ENCODE measurements at places on chromosomes 12 and 14.

- H3K4me1 ChIP-seq, result peaks cover 37% of the 10 kb centered on the region
- DNase-seq, result peak; percentile 44
- H3K4me3 ChIP-seq, result peak overlapping the region; percentile 59
- peak overlapping the region; percentile 95 for H3K27ac ChIP-seq
These were observed 4.4 kb upstream of the TINF2 start for GRCh38 chr14:24246765-24247212.

DNA sequence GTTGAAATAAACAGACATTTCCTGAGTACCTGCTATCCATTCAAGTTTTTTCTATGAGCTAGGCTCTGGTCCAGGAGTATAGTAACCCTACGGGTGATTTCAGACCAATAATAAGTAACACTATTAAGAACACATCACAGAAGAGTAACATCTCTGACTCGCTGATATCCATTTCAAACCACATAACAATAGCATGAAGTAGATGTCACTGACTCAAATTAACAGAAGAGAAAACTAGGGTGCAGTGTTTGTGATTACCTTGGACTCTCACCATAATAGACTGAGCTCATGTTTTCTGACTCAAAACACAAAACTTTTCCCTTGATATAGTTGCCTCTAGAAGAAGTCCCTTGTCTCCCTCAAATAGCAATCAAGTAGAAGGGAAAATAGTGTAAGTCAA, 423.0 kb downstream of the DIO2 start:
- H3K27me3 ChIP-seq, result no peaks in the 10 kb centered on the region
- no peaks in the 10 kb centered on the region for H3K4me1 ChIP-seq
- no peak overlapping the region for H3K4me3 ChIP-seq
- H3K36me3 ChIP-seq, result no peaks in the 10 kb centered on the region
- no peak overlapping the region for H3K27ac ChIP-seq

DNA sequence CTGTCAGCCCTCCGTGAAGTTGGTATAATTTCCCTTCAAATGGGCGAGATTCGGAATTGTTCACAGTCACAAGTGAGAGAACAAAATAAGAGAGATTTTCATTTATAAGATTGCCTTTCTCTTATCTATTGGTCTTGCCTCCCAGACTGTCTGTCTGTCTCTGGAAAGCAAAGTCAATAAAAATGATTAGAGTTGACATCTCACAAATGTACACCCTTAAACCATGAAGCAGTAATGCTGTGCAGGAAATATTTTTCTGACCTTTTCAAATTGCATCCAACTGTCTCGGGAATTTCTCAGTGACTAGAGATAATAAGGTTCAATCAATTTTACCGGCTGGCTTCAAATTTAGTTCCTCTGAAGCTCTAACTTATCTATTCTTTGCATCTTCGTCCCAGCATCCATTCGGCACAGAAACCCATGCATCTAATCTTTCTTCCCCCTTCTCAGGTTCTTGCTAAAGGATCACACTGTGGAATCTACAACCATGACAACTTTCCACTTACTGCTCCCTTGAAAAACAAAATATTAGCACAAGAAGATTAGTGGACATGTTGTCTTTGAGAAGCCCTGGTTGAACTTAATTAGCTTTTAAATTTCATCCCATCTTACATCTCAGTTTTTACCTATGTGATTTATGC, 93.1 kb downstream of the RMST start:
- no peaks in the 10 kb centered on the region for H3K27me3 ChIP-seq
- no peak for DNase-seq
- H3K4me3 ChIP-seq, result no peak overlapping the region
- H3K27ac ChIP-seq, result no peak overlapping the region

GRCh38 chr12:97275256-97275655, 187.3 kb upstream of the RMST start:
- peaks cover 23% of the 10 kb centered on the region for H3K27me3 ChIP-seq
- H3K27ac ChIP-seq, result no peak overlapping the region
- DNase-seq, result no peak
- no peaks in the 10 kb centered on the region for H3K4me1 ChIP-seq
- no peaks in the 10 kb centered on the region for H3K36me3 ChIP-seq

- H3K27me3 ChIP-seq, result no peaks in the 10 kb centered on the region
- no peaks in the 10 kb centered on the region for H3K4me1 ChIP-seq
- no peak overlapping the region for H3K27ac ChIP-seq
- no peak overlapping the region for H3K4me3 ChIP-seq
- no peak for DNase-seq
These were observed 41.1 kb downstream of the TMEM63C start for GRCh38 chr14:77222546-77223225.

GRCh38 chr12:92002195-92002649, 143.4 kb downstream of the BTG1 start:
- H3K4me1 ChIP-seq, result peaks cover 49% of the 10 kb centered on the region
- H3K36me3 ChIP-seq, result peaks cover 24% of the 10 kb centered on the region
- H3K27ac ChIP-seq, result peak overlapping the region; percentile 52

DNA sequence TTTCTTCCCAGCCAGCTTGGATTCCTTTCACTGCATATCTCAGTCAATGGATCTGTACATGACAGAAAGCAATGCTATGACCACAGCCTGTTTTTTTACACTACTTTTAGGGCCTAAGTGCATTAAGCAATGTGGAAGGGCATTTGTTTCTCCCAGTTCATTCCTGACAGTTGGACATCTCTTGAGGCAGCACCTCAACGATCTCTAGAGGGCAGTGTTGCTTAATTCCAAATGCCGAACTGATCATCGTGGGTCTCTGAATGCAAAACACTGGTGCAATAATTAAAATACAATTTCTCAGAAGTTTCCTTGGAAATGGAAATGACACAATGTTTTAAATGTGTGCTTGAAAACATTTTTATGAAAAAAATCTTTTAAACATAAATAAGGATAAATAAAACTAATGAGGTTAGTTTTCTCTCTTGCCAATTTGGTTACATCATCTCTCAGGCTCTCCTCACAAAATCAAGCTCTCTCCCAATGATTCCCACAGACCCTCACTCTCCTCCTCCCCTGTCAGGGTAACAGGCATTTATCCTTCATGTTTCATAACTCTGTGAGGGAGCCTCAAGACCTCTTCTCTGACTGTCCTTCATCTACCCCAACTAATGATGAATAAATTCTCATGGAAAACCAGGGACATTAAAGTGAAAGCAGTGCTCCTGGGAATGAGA, 192.4 kb upstream of the SLC16A7 start:
- peak; percentile 52 for DNase-seq
- H3K4me1 ChIP-seq, result peaks cover 16% of the 10 kb centered on the region
- H3K27ac ChIP-seq, result no peak overlapping the region
- no peaks in the 10 kb centered on the region for H3K36me3 ChIP-seq
- H3K4me3 ChIP-seq, result no peak overlapping the region
- peaks cover 5% of the 10 kb centered on the region for H3K27me3 ChIP-seq

DNA sequence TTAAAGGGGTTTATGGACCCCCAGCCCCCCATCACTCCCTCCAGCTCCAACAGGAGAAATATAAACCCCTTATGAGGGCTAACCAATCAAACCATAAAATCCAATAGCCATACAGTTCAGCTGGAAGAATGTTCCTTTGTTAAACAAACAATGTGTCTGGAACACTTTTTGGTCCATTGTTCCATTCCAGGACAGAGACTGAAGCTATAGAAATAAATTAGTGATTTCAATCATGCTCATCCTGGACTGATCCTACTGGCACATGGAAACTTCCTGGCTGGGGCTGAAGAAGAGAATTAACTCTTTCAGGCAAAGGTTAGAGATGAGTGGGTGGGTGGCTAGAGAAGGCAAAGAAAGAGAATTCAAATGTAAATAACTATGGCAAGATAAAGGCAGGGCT, 63.4 kb downstream of the ANO2 start:
- H3K36me3 ChIP-seq, result no peaks in the 10 kb centered on the region
- no peak overlapping the region for H3K4me3 ChIP-seq

GRCh38 chr12:94070520-94070919, 77.9 kb upstream of the PLXNC1 start:
- no peak for DNase-seq
- H3K4me3 ChIP-seq, result no peak overlapping the region
- H3K27ac ChIP-seq, result no peak overlapping the region

DNA sequence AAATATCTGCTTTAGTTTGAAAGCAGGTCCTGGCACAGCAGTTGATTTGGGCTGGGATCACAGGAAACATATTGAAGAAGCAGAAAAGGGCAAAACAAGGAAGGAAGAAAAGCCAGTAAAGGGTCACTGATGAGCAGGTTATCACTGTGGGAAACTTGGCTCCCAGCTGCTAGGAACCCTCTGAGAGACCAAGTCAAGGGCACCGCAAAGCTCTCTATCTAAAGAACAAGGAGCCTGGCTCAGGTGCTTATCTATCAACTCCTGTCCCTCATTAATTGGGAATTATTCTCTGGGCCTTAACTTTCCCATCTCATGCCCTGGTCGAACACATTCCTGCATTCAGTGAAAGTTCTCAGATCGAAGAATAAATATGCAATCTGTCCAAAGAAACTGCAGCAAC, 450.9 kb upstream of the RPL10L start:
- H3K27ac ChIP-seq, result no peak overlapping the region
- H3K36me3 ChIP-seq, result no peaks in the 10 kb centered on the region
- no peak overlapping the region for H3K4me3 ChIP-seq
- H3K4me1 ChIP-seq, result no peaks in the 10 kb centered on the region
- DNase-seq, result no peak
- no peaks in the 10 kb centered on the region for H3K27me3 ChIP-seq

DNA sequence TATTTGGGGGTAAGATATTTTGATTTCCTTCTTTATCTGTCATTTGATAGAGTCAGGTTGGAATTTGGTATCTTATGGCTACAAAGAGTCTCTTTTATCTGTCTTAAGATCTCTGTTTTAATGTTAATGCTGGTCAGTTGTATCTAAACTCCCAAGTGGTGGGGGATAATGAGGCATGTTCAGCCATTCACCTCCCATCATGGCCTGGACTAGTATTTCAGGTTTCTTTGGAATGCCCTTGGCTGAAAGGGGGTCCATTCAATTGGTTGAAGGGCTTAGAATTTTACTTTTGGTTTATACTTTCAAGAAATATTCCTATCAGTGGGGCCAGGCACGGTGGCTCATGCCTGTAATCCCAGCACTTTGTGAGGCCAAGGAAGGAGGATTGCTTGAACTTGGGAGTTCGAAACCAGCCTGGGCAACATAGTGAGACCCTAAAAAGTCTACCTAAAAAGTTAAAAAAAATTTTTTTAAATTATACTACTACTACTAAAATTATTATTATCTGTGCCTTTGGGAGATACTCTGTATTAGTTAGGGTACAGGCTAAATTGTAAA, 4.7 kb downstream of the DGLUCY start:
- no peak for DNase-seq
- peak overlapping the region; percentile 56 for H3K27ac ChIP-seq
- peaks cover 56% of the 10 kb centered on the region for H3K4me1 ChIP-seq
- H3K27me3 ChIP-seq, result no peaks in the 10 kb centered on the region
- H3K36me3 ChIP-seq, result peaks cover 61% of the 10 kb centered on the region
- H3K4me3 ChIP-seq, result no peak overlapping the region

DNA sequence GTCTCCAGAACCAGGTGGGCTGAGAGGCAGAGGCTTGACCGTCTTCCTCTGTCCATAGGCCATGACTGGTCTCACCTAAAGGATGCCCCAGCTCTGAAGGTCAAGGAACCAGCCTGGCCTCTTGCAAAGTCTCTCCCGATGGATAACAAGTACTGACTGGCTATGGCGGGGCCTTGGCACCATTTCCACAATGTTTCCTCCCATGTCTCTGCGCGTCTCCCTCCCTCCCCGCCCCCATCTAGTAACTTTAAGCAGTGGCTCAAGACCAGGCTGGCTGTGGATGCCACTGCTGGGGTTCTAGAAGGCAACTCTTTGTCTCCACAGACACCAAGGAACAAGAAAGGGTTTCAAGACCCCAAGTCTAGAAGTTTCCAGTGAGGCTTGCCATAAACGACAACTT, 275.5 kb downstream of the DPF3 start:
- H3K4me3 ChIP-seq, result no peak overlapping the region
- no peaks in the 10 kb centered on the region for H3K36me3 ChIP-seq
- no peaks in the 10 kb centered on the region for H3K4me1 ChIP-seq
- H3K27me3 ChIP-seq, result peaks cover 1% of the 10 kb centered on the region
- H3K27ac ChIP-seq, result no peak overlapping the region
- no peak for DNase-seq

- H3K27me3 ChIP-seq, result no peaks in the 10 kb centered on the region
- no peak overlapping the region for H3K27ac ChIP-seq
- no peak overlapping the region for H3K4me3 ChIP-seq
- no peak for DNase-seq
These were observed 2.8 kb downstream of the ETFBKMT start for GRCh38 chr12:31662176-31662849.

DNA sequence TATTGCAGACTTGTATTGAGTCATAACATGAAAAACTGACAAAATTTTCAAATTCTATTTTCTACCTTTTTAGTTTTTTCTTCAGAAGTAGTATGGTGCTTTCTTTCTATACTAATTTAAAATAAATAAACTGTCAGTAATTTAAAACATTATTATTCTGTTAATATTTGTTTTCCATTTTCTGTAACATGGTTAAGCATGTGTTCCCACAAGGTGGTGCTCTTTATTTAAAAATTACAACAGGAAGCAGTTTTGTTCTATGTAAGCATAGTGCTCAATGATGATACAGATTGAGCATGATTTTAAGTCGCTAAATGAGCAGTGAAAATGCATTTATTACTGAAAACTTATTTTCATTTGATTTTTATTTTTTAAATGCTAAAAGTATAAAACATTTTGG, 114.6 kb downstream of the PPFIA2 start:
- DNase-seq, result no peak
- no peaks in the 10 kb centered on the region for H3K36me3 ChIP-seq
- no peak overlapping the region for H3K27ac ChIP-seq
- no peak overlapping the region for H3K4me3 ChIP-seq

DNA sequence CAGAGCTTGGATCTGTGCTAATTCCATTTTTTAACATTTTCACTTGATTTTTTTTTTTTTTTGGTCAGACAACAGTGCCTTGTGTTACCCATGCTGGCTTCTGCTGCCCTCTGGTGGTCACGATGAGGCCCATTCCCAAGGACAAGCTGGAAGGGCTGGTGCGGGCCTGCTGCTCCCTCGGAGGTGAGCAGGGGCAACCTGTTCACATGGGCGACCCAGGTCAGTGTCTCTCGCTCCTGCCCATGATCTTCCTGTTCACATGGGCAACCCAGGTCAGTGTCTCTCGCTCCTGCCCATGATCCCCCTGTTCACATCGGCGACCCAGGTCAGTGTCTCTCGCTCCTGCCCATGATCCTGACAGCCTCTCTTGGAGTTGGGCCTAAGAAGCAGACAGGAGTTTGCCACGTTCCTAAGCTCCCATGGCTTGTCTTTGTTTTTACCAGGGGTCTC, 59.4 kb downstream of the DGLUCY start:
- peaks cover 16% of the 10 kb centered on the region for H3K4me1 ChIP-seq
- H3K4me3 ChIP-seq, result no peak overlapping the region
- H3K36me3 ChIP-seq, result peaks cover 23% of the 10 kb centered on the region
- no peaks in the 10 kb centered on the region for H3K27me3 ChIP-seq

GRCh38 chr12:60174941-60175340, 579.1 kb downstream of the SLC16A7 start:
- H3K27ac ChIP-seq, result no peak overlapping the region
- no peak for DNase-seq
- H3K27me3 ChIP-seq, result no peaks in the 10 kb centered on the region
- H3K4me3 ChIP-seq, result no peak overlapping the region
- no peaks in the 10 kb centered on the region for H3K4me1 ChIP-seq
- H3K36me3 ChIP-seq, result no peaks in the 10 kb centered on the region

Data from activated CD8-positive, alpha-beta T cell treated with anti-CD3 and anti-CD28 coated beads for 36 hours (primary cell).